ENCODE measurements at places on chromosomes 5 and 9.

- DNase-seq, result no peak
These were observed 71.4 kb downstream of the PPIC start for GRCh38 chr5:122965111-122965510.

- DNase-seq, result no peak
These were observed 282.1 kb downstream of the CRB2 start for GRCh38 chr9:123637945-123638634.

DNA sequence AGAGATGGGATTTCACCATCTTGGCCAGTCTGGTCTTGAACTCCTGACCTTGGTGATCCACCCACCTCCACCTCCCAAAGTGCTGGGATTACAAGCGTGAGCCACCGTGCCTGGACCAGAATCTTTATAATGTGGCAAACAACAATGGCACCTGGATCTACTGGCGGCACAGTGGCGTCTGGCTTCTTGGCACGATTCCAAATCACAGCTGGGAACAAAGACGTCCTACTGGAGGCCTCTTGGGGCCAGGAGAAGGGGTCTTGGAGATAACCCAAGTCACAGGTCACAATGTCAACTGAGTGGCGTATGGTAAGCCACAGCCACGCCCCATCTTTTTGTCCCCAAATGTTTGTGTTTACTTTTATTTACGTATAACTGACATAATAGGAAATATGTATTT lies 77.8 kb upstream of the RAPGEF1 start:
- no peak for DNase-seq

DNA sequence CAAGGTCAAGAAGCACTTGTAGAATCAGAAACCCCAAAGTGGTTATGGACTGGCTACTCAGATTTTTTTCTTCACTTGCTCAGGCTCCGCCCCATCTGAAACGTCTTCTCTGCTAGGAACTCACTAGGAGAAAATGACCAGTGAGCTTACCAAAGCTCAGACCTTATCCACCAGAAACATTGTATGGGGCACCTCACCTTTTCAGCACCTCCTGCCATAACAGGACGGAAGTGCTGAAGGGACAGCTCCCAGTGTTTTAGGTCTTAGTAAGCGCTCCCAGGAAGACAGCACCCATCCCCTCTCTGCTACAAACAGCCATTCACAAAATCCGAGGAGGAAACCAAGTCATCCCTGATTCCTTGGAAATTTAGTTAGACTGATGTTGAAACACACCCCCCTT lies 1.2 kb upstream of the GABRA1 start:
- DNase-seq, result no peak

DNA sequence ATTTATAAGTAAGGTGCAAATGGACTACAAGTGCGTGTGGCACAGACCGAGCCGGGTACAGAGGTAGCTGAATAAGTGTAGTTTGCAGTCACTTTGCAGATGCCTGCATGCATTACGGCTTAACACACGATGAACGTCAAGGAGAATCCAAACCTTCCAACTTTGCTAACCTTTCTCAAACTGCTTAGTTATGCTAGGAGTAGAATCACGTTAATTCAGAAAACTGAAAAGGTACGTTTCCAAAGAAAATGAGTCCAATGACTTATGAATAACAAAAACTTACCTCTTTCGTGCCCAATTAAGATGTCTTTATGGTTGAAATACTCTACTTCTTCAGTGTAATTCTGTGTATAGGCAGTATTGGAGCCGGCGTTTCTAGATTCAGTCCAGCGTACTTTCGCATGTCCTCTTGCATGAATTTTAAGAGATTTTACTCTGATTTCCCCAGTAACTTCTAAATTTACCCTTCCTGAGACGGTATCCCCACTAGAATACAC lies 539 bp downstream of the ARRDC3 start:
- DNase-seq, result no peak

GRCh38 chr5:54514841-54515432 lies 2.6 kb upstream of the SNX18 start:
- no peak for DNase-seq

DNA sequence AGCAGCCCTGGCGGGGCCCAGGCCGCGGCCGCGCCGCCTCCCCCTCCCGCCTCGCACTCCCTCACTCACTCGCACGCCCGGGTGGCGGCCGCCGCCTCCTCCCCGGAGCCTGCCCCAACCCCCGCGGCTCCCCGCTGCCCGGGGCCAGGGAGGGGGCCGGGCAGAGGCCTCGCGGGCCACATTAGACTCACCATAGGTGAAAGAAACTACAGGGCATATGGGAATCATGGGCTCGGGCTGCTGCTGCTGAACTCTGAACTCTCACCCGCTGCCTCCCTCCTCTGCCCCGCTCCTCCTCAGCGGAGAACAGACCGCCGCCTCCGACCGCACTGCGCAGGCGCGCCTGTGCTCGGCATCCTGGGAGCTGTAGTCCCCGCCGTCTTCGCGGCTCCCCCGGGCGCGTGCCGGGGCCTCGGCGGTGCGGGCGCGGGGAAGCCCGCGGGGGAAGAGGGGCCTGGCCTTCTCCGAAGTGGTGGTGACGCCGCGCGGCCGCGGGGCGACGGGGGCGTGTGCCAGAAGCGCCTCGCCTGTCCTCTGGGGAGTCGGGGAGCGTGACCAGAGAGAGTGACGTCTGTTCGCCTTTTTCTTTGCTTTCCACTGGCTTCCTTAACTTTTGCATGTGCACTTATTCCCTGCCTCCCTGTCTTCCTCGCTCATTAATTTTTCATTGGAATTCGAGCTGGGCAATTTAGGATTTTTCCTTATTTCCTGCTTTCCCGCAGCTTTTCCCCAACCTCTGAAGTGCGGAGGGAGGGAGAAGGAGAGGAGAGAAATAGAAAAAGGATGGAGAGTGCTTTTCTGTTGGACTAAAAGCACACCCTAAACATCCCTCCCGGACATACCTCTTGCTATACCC lies at the start of gene ZFR:
ZFR (minus strand) TSS at position 310 of the 856 bp plus-strand sequence; CDS start at position 228, 82 bp downstream.
- DNase-seq, result peak; percentile 88

DNA sequence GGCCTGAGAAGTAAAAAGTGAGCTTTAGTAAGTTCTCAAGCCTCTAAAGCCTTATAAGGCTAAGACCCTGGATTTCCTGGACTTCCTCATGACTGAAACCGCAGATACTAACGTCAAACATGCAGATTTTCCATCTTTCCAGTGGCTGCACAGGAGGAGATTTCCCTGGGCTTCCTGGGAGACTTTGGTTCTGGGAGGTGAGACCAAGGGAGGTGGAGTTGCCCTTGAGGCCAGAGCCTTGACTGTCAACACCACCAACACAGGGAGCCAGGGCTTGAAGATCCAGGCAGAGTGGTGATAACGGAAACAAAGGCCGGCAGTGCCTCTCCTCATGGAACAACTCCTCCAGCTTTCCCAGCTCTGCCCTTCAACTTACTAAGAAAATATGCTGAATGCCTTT lies 144.7 kb upstream of the LRRTM2 start:
- DNase-seq, result no peak

GRCh38 chr9:97636903-97637302 lies 3.3 kb downstream of the NCBP1 start:
- no peak for DNase-seq

- DNase-seq, result no peak
These were observed 11.8 kb downstream of the ADAMTSL1 start for GRCh38 chr9:18485714-18486113.

DNA sequence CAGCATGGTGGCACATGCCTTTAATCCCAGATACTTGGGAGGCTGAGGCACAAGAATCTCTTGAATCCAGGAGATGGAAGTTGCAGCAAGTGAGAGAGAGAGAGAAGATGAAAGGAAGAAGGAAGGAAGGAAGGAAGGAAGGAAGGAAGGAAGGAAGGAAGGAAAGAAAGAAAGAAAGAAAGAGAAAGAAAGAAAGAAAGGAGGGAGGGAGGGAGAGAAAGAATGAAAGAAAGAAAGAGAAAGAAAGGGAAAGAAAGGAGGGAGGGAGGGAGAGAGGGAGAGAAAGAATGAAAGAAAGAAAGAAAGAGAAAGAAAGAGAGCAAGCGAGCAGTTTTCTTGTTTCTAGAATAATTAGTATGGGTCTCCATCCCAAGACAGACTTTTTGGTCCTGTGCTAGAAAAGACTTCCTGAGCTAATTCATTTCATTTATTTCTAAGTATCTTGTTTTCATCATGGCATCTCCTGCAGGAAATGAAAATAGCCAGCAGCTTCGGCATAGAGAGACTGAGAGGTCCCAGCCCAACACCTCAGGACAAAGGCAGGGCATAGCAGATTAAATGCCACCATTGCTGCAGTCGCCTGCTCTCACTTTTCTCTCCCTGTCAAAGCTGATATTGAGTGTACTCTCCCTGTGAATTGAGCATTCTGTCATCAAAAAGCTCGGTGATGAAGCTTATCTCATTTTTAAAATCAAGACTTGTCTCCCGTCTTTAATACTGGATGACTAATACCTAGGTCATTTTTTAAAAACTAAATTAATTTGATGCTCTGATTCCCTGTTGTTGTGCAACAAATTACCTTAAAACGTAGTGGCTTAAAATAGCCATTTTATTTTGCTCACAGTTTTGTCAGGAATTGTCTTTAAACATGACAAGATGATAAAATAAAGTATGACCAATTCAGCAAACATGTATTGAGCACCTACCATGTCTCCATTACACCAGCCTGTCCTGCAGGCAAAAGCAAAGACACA lies 91.8 kb upstream of the ADRA1B start:
- no peak for DNase-seq
